Activated CD4-positive, alpha-beta T cell treated with anti-CD3 and anti-CD28 coated beads, Interleukin-2, amount 50 U/mL, for 1 hour (primary cell): ENCODE measurements at places on chromosomes 1 and 21.
A peak's percentile ranks its signal among the peaks of the same experiment; 100 is the strongest.

DNA sequence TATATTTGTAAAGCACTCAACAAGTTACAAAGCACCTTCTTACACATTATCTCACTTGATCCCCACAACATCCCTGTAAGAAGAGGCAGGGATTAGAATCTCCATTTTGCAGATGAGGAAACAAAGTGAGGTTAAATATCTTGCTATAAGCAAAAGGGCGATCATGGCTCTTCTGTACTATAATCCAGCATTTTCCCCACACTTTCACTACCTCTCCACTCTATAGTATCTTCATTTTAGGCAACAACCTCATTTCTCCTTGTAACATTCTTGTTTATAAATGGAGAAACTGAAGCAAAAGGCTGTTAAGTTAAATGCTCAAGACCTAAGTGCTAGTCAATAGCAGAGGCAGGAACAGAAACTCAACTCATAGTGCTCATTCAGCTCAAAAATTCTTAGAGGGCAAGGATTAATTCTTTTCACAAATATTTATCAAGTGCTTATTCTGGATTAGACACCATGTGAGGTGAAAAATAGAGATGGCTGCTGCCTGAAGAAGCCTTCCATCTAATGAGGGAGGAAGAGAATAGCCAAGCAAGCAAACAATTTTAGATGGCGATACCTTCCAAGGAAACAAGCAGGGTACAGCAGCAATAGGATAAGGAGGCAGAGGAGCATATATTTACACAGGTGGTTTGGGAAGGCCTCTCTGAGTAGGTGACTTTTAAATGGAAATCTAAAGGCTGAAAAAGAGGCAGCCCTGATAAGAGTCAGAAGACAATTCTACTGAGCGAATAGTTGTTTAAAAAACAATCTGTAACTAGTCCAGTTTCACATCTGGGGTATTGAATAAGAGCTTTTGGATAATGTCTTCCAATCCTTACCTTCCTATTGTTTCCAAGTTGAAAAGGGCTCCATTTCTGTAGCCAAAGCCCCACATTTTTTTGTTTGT, 3.5 kb downstream of the ERRFI1 start:
- no peak for DNase-seq

DNA sequence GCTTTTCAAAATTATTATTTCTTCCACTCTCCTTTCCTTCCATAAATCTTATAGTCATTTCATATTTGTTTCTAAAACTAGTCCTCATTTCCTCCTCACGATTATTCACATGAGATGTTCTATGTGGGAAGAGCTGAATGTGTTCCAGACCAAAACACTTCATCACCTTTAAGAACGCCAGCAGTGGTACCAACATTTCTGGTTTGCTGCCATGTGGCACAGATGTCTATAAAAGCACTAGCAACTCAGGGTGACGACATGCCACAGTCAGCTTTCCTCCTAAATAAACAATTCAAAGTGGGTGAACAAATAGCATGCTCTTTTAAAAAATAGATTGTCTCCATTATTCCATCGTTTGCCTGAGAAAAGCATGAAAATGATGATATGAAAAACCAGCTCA, 1217.8 kb upstream of the ADGRL2 start:
- DNase-seq, result no peak

DNA sequence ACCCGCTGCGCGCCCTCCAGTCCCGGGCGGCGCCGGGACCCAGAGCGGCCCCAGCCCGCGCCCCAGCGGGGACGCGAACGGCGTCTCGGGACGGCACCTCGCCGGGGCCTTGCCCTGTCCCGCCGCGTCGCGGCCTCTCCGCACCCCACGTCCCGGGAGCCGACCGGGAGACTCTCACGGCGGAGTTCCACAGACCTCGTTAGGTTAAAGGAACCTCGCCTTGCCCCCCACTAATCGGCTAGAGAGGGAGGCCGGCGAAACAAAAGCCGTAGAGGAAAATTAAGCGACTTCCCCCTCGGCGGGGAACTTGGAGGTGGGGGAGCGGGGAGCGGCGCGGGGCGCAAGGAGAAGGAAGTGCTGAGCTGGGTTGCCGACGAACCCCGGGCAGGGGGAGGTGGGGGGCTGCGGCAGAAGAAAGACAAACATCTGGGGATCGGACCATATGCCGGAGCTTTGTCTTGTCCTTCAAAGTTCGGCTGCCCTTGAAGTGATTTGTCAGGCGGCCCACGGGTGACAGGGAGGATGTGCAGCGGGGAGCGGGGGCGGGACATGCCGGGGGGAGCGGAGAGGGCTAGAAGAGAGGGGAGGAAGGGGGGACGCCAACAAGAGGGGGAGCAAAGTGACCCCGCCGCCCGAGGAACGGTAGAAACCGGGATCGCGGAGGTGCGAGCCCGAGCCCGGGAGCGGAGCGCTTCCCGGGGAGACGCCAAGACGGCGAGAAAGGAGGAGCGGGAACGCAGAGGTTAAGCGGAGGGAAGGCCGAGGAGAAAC, 120.0 kb upstream of the RRP15 start:
- DNase-seq, result no peak

- no peak for DNase-seq
These were observed 12.0 kb downstream of the PROK1 start for GRCh38 chr1:110462964-110463363.

DNA sequence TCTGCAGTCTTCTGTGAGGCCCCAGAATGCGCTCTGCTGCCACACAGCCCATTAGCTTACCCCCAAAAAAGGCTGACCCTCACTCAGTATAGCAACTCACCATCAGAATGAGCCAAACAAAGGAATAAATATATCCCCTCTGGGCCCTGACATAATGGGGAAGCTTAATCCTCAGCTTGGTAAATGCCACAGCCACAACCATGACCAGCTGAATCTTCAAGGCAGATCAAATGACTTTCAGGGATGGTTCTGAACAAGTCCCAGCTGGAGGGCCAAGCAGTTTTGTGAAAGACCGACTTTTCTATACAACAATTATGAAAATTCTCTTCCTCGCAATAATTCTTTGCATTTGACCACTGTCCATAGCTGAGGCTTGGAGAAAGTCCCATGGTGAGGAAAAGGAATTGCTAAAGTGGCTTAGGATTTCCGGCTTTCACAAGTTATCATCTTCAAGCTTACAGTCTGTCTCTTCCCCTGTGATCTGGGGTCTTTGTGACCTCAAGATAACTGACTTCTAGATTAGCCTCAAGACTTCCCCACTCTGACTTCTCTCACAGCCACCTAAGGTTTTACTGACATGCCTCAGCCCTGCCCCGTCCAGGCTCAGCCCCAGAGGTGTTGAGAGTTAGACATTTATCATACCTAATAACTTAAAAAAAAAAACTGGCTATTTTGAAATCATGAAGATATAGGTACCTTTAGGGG, 47.8 kb upstream of the PBX1 start:
- DNase-seq, result no peak

- DNase-seq, result no peak
These were observed 3.1 kb upstream of the OR10J1 start for GRCh38 chr1:159436469-159436868.

DNA sequence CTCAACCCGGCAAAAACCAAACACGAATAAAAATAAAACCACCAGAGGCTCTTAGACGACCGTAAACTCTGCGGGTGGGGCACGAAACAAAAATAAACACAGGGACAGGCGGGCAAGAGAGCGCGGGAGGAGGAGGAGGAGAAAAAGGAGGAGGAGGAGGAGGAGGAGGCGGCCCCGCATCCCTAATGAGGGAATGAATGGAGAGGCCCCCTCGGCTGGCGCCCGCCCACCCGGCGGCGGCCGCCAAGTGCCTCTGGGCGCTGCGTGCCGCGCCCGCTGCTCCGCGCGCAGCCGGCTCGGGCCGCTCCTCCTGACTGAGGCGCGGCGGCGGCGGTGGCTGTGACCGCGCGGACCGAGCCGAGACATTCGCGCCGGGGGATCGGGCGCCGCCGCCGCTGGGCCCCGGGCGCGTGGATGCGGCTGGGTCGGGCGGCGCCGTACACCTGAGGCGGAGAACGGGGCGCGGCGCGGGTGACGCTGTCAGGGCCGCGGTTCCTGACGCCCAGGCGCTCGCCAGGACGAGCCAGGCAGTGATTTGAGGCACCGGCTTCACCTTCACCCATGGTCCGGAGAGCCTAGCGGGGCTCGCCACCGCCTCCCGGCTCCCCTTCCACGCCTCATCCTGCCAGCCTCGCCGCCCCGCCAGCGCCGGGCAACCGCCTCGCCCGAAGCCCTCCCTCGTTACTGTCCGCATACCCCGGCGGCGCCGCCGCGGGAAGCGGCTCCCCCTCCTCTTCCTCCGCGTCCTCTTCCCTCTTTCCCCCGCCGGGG, at the start of gene MARK1:
Gene MARK1, plus strand, starts transcription at position 229 of the 771 bp plus-strand sequence. CDS start 687 bp downstream, outside the sequence.
- peak; percentile 3 for DNase-seq

- DNase-seq, result no peak
These were observed 302.0 kb upstream of the ADGRL2 start for GRCh38 chr1:81498471-81499462.

DNA sequence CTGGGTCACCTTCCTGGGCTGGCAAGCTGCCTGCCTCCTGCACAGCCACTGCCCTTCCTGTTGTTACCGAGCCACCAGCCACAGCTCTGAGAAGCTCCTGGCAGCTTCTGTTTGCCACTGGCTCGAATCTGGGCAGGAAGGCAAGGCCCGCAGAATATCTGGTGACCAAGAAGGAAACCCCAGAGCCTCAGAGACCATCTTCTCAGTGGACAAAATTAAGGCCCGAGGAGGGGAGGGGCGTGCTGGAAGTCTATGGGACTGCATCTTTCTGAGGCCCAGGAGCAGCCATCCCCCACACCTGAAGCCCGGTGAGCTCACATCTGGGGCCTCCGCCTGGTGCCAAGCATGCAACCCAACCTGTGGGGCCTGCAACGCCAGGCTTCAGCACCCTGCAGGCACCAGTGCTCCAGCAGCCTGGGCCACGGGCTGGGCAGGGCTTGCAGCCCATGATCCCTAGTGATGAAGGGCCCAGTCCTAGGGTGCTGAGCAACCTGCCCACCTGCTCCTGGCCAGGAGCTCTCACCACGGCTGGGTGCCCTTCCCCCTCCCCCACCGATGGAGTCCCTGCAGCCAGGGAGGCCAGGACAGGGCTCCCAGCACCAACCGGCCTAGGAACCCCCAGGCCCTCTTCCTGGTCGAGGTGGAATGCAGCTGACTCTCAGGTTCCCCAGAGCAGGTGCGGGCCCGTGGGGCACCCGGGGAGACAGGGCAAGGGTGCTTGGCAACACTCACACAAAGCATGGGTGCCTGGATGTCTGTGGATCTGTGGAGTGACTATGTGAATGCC, 879 bp downstream of the CPTP start:
- no peak for DNase-seq

GRCh38 chr21:37230632-37231248, 36.4 kb downstream of the VPS26C start:
- no peak for DNase-seq

GRCh38 chr1:38558500-38559445, 300.8 kb downstream of the RRAGC start:
- no peak for DNase-seq

- no peak for DNase-seq
These were observed 20.0 kb upstream of the ALDH4A1 start for GRCh38 chr1:18922319-18922726.

GRCh38 chr1:167501515-167502191, 16.7 kb downstream of the CD247 start:
- peak; percentile 40 for DNase-seq

DNA sequence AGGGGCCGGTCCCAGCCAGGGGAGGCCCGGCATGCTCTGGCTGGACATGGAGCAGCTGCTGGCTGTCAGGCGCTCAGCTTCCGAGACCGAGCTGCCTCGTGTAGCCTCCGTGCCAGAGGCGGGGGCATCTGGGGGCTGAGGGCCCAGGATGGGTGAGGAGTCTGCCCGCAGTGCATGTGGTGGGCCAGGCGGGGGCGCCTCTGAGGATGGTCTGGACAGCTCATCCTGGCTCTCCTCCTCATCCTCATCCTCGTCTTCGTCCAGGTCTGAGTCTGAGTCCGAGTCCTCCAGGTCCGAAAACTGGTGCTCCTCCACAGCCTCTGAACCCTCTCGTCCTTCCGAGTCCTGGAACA, 28.9 kb upstream of the EDN2 start:
- no peak for DNase-seq

DNA sequence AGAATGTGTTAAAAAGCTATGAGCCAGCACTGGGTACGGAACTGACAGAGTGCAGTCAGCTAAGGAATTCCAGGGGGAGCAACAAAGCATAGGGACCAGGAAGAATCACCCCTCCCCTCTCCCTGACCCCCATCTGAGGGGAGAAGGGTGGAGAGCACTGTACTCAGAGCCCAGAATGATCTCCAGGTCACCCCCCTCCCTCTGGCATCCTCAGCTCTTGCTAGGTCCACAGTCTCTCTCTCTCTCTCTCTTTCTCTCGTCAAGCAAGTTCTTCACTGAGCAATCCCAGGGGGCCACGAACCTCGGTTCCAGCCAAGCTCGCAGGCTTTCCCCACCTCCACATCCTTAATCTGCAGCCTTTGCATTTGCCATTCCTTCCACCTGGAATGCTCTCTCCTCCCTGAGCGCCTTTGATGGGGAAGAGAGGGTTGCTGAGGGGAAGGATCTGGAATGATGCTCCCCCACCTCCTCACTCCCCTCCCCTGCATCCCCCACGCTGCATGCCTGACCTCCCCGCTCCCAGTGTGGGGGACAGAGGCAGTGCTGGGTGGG, 6.7 kb upstream of the WASF2 start:
- DNase-seq, result no peak

DNA sequence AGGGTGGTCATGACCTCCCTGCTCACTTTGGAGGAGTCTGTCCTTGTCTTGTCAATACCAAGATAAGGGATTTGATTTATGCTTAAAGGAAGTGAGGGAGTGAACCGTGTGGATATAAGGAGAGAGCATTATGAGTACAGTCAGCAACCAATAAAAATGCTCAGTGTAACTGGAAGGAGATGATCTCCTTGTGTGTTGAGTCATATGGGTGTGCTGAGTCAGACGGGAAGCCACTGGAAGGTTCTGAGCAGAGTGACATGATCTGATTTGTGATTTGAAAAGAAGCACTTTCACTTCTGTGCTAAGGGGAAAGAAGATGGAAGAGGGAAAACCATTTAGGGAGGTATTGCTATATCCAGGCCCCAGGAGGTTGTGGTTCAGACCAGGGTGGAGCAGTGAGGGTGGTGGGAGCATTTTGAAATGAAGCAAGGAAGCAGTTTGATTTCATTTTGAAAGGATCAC, 2.5 kb upstream of the BCL10 start:
- DNase-seq, result no peak

DNA sequence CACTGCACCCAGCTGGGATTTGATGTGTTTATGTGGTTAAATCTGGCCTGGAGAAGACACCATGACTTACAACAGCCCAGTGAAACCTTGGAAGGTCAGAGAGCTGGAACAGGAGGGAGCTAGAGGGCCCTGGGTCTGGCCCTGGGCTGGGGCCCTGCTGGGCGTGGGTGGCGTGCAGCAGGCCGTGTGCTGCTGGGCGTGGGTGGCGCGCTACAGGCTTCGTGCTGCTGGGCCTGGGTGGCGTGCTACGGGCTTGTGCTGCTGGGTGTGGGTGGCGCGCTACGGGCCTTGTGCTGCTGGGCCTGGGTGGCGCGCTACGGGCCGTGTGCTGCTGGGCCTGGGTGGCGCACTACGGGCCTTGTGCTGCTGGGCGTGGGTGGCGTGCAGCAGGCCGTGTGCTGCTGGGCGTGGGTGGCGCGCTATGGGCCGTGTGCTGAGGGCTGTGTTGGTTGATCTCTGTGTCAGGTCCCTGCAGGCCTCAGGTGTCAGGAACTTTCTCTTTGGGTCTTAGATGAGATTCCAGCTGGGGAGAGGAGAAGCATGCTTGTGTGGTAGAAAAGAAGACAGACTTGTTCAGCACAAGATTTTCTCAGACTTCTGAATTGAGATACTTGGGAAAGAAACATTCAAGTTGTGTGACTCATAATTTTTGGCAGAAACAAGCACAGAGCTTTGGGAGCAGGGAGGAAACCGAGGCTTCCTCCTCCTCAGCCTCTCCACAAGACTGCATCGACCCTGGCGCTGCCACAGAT, 66.0 kb downstream of the COL18A1 start:
- DNase-seq, result peak; percentile 56

GRCh38 chr1:153439273-153439672, 21.2 kb downstream of the S100A7 start:
- no peak for DNase-seq
